Activated naive CD4-positive, alpha-beta T cell treated with anti-CD3 and anti-CD28 coated beads, Interleukin-2, amount 10 ng/mL, durations not matched to agents 7 days and 5 days (primary cell): ENCODE measurements at places on chromosomes 6 and 20.

GRCh38 chr20:51156041-51156982 is 133.4 kb upstream of the KCNG1 start:
- no peaks in the 10 kb centered on the region for H3K36me3 ChIP-seq
- no peak overlapping the region for H3K4me3 ChIP-seq
- H3K27ac ChIP-seq = no peak overlapping the region

DNA sequence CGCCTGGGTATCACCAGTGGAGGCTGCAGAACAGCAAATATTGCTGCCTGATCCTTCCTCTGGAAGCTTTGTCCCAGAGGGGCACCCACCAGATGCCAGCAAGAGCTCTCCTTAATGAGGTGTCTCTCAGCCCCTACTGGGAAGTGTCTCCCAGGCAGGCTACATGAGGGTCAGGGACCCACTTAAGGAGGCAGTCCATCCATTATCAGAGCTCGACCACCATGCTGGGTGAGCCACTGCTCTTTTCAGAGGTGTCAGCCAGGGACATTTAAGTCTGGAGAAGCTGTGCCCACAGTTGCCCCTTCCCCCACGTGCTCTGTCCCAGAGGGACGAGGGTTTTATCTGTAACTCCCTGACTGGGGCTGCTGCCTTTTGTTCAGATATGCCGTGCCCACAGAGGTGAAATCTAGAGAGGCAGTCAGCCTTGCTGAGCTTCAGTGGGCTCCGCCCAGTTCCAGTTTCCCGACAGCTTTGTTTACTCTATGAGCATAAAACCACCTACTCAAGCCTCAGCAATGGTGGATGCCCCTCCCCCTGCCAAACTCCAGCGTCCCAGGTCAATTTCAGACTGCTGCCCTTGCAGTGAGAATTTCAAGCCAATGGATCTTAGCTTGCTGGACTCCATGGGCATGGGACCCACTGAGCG is 25.9 kb upstream of the AIG1 start:
- H3K27ac ChIP-seq = no peak overlapping the region
- peaks cover 5% of the 10 kb centered on the region for H3K4me1 ChIP-seq
- H3K36me3 ChIP-seq = peaks cover 2% of the 10 kb centered on the region
- peak; percentile 22 for DNase-seq
- H3K4me3 ChIP-seq = no peak overlapping the region

- peaks cover 1% of the 10 kb centered on the region for H3K36me3 ChIP-seq
- DNase-seq = no peak
- peaks cover 6% of the 10 kb centered on the region for H3K4me1 ChIP-seq
- peaks cover 8% of the 10 kb centered on the region for H3K27me3 ChIP-seq
These were observed 21.1 kb upstream of the EDN1 start for GRCh38 chr6:12269110-12269509.

DNA sequence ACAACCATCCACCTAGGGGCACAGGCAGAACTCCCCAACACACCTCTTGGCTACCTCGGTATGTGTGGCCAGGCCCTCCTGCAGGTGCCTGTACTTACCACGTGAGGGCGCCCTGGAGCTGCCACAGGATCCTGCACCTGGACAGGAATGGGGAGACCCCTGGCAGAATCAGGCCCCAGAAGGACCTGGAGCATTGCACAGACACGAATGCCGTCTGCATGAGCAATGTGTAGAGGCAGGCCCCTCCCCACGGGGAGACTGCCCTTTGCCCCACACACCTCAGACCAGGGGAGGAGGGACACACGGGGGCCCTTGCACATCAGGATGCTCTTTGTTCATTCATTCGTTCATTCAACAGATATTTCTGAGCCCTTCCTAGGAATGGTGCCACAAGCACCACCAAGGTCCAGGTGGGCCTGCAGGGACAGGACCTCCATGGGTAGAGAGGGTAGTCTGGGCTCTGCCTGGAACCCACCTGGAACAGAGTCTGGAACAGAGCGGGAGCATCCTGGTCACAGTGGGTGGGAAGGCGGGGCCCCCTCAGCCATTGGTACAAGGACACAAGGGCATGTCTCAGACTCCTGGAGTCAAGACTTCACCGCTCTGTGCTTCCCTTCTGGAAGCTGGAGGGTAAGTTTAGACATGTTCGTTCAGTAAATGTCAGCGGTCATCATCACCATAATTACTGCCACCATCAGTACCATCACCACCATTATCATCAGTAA is 32.3 kb downstream of the YTHDF1 start:
- peak; percentile 70 for DNase-seq
- no peak overlapping the region for H3K27ac ChIP-seq
- no peaks in the 10 kb centered on the region for H3K36me3 ChIP-seq

DNA sequence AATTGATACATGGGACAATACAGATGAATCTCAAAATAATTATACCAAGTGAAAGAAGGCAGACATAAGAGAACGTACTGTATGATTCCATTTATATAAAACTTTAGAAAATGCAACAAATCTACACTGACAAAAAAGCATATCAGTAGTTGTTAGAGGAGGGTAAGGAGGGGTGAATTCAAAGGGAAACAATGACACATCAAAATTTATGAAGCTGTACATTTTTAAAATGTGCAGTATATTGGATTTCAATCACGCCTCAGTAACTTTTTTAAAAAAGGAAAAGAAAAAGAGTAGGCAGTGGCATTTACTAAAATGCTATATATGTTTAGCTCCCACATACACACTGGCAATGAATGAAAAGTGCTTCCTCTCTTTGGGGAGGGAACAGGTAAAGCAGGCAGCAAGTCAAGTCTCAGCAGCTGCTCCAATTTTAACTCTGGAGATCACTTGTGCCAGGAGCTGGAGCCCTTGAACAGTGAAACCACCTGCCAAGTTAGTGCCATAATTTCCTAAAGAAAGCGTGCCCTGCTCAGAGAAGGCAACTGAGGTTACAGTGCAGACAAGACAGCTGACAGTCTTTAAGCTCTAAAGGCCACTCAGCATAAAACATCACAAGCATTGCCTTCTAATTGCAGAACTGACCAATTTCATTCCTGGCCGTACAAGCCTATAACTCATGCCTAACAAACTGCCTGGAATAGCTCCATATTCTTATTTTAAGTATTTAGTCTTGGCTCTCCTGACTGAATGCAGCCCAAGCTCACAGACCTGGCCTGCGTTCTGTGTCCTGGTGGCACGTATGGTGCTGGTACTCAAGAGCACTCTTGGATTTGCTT is 10.9 kb downstream of the FKBP1A start:
- H3K36me3 ChIP-seq = peaks cover 44% of the 10 kb centered on the region
- H3K27ac ChIP-seq = no peak overlapping the region
- peaks cover 87% of the 10 kb centered on the region for H3K4me1 ChIP-seq
- no peaks in the 10 kb centered on the region for H3K27me3 ChIP-seq
- no peak for DNase-seq
- H3K4me3 ChIP-seq = no peak overlapping the region

DNA sequence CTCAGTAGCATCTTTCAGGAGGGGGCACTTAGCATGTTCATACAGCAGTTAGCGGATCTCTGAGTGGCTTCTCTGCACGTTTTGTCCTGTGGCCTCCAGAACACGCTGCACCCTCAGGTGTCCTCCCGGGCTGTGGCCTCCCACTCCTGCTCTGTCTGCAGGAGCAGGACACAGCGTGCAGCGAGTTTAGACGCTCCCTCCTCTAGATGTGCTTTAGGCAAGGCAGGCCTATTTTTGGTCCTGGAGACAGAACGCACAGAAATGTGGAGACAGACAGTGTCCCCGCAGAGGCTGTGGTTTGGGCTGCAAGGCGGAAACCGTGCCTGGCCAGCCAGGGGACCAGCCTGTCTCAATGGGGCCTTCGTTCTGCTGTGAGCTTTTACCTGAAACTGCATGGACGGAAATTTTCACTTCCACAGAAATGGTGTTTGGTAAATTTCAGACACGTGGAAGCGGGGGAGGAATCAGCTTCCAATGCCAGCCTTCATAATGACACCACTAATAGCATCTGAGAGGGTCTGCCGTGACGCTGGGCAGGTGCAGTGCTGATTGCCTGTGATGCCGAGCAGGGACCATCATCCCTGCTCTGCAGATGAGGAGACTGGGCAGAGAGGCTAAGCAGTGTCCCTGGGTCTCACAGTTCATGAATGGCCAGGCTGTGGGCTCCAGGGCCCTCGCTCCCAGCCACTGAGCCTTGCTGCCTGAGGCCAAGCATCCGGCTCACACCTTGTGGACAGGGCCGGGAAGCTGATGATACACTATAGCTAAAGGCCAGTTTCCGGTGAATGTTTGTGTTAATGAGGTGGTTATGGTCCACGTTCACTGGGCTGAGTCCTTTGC is 120.9 kb downstream of the SYCP2 start:
- H3K36me3 ChIP-seq = no peaks in the 10 kb centered on the region
- no peak for DNase-seq
- no peaks in the 10 kb centered on the region for H3K4me1 ChIP-seq
- H3K4me3 ChIP-seq = no peak overlapping the region
- no peak overlapping the region for H3K27ac ChIP-seq

DNA sequence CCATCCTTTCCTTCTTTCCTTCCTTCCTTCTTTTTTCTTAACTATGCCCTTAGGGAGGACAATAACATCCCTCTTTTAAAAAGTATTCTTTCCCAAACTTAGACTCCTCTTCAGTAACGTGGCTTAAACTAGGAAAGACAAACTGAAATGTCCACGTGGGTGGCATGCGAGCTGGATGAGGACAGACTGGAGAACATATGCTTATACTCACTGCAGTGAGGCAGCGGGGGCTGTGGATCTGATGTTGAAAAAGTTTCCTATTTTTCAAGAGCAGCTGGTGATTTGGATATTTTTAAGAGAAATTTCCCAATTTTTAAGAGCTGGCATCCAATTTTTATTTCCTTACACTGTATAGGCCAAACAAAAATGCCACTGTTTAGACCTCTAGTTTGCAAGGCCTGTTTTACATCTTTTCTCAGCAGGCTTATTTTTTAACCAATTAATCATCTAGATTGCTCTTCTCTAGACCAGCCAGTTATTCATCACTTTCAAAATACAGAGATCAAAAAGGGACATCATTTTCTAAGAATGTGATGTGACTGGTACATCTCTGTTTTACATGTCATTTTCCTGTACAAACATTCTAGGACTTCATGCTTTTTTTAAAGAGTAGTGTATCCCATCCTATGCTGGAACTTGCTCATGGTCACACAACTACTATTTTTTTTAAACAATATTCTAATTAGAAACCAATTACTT is 226.5 kb downstream of the BTBD9 start:
- H3K27ac ChIP-seq = no peak overlapping the region
- H3K4me3 ChIP-seq = no peak overlapping the region
- no peaks in the 10 kb centered on the region for H3K36me3 ChIP-seq
- no peaks in the 10 kb centered on the region for H3K27me3 ChIP-seq
- no peak for DNase-seq

- H3K36me3 ChIP-seq = no peaks in the 10 kb centered on the region
- peak; percentile 64 for DNase-seq
- peaks cover 62% of the 10 kb centered on the region for H3K4me1 ChIP-seq
- H3K4me3 ChIP-seq = peak overlapping the region; percentile 35
- peaks cover 10% of the 10 kb centered on the region for H3K27me3 ChIP-seq
These were observed 23.4 kb upstream of the SLCO4A1 start for GRCh38 chr20:62618611-62619529.

DNA sequence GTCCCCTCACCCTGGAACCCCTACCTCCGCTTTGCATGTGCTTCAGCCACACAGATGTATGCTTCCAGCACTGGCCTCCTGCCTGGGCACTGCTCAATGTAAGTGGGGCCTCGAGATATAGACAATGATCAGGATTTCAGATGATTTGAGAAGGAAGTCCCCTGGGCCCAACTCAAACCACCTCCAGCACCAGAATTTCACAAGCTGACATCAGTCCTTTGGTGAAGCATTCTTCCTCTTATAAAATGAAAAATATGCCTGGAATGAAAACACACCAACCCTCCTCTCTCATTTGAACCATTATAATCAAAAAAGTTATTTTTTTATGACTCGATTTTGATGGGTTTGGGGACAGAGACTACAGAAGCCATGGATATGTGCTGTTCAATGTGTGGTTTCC is 48.5 kb downstream of the BTBD3 start:
- no peaks in the 10 kb centered on the region for H3K36me3 ChIP-seq
- no peaks in the 10 kb centered on the region for H3K4me1 ChIP-seq
- no peak overlapping the region for H3K27ac ChIP-seq
- H3K4me3 ChIP-seq = no peak overlapping the region
- no peaks in the 10 kb centered on the region for H3K27me3 ChIP-seq
- no peak for DNase-seq

DNA sequence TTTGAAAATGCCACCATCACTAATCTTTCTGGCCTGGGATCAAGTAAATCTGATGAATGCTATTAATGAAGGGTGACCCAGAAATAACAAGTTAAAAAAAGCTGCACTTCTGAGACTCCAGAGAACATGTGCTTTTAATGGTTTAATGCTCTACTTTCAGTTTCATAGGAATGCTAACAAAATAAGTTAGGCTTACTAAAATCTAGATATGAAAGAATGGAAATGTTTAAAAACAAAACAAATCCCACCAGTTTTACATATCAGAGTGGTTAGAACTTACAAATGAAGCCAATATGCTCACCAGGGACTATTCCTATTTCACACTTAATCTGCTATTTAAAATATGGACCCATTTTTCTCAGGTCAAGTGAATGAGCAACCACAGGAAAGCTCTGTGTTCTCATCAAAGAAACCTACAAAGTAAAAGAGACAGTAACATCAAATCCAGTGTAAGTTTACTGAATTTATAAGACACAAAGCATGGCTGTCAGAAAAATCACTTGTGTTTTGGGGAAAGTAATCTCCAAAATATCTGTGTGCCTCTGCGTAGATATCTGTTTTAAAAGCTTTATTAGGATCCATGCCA is 40.3 kb downstream of the FYN start:
- peaks cover 68% of the 10 kb centered on the region for H3K4me1 ChIP-seq
- peaks cover 59% of the 10 kb centered on the region for H3K36me3 ChIP-seq
- no peak for DNase-seq
- H3K27ac ChIP-seq = peak overlapping the region; percentile 89
- no peaks in the 10 kb centered on the region for H3K27me3 ChIP-seq

GRCh38 chr6:3471286-3471685 is 14.4 kb upstream of the SLC22A23 start:
- H3K4me1 ChIP-seq = no peaks in the 10 kb centered on the region
- no peaks in the 10 kb centered on the region for H3K36me3 ChIP-seq
- no peak for DNase-seq
- peak overlapping the region; percentile 12 for H3K27ac ChIP-seq
- peaks cover 18% of the 10 kb centered on the region for H3K27me3 ChIP-seq

- no peaks in the 10 kb centered on the region for H3K27me3 ChIP-seq
- no peak overlapping the region for H3K4me3 ChIP-seq
- H3K36me3 ChIP-seq = peaks cover 74% of the 10 kb centered on the region
- no peak overlapping the region for H3K27ac ChIP-seq
- peaks cover 38% of the 10 kb centered on the region for H3K4me1 ChIP-seq
These were observed 127.4 kb downstream of the GJA10 start for GRCh38 chr6:90021711-90022110.

- H3K27ac ChIP-seq = no peak overlapping the region
- H3K4me3 ChIP-seq = no peak overlapping the region
- no peak for DNase-seq
- H3K36me3 ChIP-seq = peaks cover 44% of the 10 kb centered on the region
- H3K27me3 ChIP-seq = no peaks in the 10 kb centered on the region
- no peaks in the 10 kb centered on the region for H3K4me1 ChIP-seq
These were observed 42.8 kb downstream of the CDC5L start for GRCh38 chr6:44430326-44430725.
